ENCODE measurements at places on chromosomes 6 and 20. TPM values are rescaled to one million over a fixed set of nuclear protein-coding genes. Genes with fewer than 3 reads are reported as not detected.

- no peak overlapping the region for H3K4me3 ChIP-seq
- H3K27ac ChIP-seq = no peak overlapping the region
- no peaks in the 10 kb centered on the region for H3K4me1 ChIP-seq
- no peaks in the 10 kb centered on the region for H3K36me3 ChIP-seq
Measured at GRCh38 chr20:42218621-42219374, 600.6 kb upstream of the CHD6 start.

GRCh38 chr6:149888659-149889058, 9.3 kb downstream of the RAET1E start:
- no peak overlapping the region for H3K4me3 ChIP-seq
- no peaks in the 10 kb centered on the region for H3K4me1 ChIP-seq
- no peak for DNase-seq
- H3K27ac ChIP-seq = no peak overlapping the region

DNA sequence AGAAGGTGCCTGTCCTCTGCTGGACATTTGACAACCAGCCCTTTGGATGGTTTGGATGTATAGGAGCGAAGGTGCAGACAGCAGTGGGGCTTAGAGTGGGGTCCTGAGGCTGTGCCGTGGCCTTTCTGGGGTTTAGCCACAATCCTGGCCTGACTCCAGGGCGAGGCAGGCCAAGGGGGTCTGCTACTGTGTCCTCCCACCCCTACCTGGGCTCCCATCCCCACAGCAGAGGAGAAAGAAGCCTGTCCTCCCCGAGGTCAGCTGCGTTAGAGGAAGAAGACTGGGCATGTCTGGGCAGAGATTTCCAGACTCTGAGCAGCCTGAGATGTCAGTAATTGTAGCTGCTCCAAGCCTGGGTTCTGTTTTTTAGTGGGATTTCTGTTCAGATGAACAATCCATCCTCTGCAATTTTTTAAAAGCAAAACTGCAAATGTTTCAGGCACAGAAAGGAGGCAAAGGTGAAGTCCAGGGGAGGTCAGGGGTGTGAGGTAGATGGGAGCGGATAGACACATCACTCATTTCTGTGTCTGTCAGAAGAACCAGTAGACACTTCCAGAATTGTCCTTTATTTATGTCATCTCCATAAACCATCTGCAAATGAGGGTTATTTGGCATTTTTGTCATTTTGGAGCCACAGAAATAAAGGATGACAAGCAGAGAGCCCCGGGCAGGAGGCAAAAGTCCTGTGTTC, 1.3 kb upstream of the CDKN1A start:
- H3K4me3 ChIP-seq = peak overlapping the region; percentile 4
- H3K27ac ChIP-seq = peak overlapping the region; percentile 97
- no peaks in the 10 kb centered on the region for H3K36me3 ChIP-seq

DNA sequence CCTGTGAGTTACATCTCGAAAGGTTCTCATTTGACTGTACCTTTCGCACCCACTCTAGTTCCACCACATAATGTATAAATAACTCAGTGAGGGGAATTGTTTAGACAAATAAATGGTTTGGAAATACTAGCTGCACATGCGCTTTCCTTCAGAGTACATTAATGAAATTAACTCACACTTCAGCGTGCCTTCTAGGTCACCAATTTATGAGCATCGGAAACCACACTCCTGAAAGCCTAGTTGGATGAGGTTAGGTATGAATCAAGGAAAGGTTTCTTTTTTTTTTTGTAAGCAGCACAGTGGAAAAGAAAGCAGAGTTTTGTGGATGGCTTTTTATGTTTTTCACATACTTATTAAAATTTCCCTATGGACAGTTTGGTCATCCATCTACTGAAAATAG, 247.8 kb upstream of the TCF21 start:
- no peak for DNase-seq
- H3K36me3 ChIP-seq = no peaks in the 10 kb centered on the region
- no peaks in the 10 kb centered on the region for H3K27me3 ChIP-seq
- H3K27ac ChIP-seq = no peak overlapping the region
- H3K4me3 ChIP-seq = no peak overlapping the region

DNA sequence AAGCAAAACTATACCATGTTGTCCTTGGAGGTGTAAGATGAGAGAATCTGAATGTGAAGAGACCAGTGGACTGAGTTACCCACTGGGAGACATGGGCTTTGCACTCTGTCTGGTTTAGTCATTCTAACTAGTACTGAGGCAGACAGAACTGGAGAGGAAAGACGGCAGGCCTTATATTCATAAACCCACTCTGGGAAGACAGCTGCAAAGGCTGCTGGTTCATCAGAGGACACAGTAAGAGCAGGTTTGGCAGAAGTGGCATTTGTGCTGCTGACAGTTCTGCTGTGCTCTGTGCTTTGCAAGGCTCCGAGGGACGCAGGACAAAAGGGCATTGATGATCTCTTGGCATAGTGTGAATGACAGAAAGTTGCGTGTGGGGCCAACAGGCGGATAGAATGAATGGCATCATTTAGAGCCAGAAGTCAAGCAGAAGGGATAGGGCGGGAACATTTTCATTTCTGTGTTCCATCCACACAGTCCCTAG, 142.3 kb upstream of the TENT5A start:
- no peaks in the 10 kb centered on the region for H3K4me1 ChIP-seq
- H3K36me3 ChIP-seq = no peaks in the 10 kb centered on the region
- H3K4me3 ChIP-seq = no peak overlapping the region

- no peaks in the 10 kb centered on the region for H3K36me3 ChIP-seq
- H3K27ac ChIP-seq = peak overlapping the region; percentile 100
- no peak for DNase-seq
- H3K4me1 ChIP-seq = peaks cover 33% of the 10 kb centered on the region
Measured at GRCh38 chr20:47354714-47355488, 1.6 kb downstream of the ZMYND8 start.

RIPOR3 gene
- total RNA-seq = 26.9 TPM

- no peak overlapping the region for H3K27ac ChIP-seq
- H3K4me3 ChIP-seq = no peak overlapping the region
- H3K4me1 ChIP-seq = no peaks in the 10 kb centered on the region
- DNase-seq = no peak
- H3K27me3 ChIP-seq = no peaks in the 10 kb centered on the region
Measured at GRCh38 chr6:72657407-72658197, 35.7 kb downstream of the KCNQ5 start.

DNA sequence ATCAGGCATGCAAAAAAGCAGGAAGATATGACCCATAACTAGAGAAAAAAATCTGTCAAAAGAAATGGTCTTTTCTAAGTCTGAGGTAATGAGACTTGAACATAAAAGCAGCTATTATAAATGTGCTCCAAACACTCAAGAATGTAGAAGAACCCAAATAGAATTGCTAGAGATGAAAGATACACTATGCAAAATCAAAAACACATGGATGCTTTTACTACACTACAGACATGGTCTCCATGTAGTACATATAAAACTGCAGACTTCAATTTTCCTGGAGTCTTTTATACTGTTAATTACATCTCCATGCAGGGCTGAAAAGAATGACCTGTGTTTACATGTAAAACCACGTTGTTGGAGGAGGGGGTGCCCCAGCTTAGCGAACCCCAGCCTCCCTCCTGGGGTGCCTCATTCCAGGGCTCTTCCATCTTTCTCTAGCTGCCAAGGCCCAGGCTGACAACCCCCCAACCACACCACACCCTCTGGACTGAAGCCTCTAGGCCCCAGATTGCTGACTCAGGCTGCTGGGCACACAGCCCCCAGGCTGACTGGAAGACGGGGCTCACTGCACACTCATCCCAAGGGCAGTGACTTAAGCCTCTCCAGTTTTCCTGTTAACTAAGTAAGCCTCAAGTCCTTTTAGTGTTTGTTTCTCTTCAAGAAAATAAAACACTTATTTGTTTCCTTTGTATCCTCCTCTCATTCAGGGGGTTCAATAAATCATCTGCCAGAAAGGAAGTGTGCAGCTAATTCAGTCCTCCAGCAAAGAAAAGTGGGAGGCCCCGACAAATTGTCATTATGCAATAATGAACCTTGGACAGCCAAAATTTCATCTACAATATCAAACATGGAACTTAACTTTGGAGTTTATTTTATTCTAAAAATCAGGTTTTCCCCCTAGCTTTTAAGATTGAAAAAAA, 26.0 kb upstream of the PLAGL1 start:
- no peaks in the 10 kb centered on the region for H3K4me1 ChIP-seq
- H3K36me3 ChIP-seq = no peaks in the 10 kb centered on the region
- no peak for DNase-seq
- no peaks in the 10 kb centered on the region for H3K27me3 ChIP-seq

DNA sequence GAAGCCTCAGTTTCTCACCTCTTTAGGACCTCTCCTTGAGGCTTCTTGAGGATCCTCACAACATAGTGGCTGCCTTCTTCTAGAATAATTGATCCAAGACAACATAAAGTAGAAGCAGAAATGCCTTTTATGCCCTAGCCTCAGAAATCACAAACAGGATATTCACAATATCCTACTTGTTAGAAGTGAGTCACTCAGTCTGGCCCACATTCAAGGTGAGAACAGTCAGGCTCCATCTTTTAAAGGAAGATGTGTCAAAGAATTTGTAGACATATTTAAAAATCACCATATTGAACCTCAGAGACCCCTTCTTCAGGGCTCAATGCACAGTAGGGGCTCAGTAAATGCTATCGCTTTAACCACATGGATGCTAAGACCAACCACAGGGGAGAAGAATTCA, 20.8 kb upstream of the FAM83D start:
- no peaks in the 10 kb centered on the region for H3K36me3 ChIP-seq
- no peak overlapping the region for H3K27ac ChIP-seq
- no peaks in the 10 kb centered on the region for H3K27me3 ChIP-seq
- H3K4me1 ChIP-seq = no peaks in the 10 kb centered on the region

DNA sequence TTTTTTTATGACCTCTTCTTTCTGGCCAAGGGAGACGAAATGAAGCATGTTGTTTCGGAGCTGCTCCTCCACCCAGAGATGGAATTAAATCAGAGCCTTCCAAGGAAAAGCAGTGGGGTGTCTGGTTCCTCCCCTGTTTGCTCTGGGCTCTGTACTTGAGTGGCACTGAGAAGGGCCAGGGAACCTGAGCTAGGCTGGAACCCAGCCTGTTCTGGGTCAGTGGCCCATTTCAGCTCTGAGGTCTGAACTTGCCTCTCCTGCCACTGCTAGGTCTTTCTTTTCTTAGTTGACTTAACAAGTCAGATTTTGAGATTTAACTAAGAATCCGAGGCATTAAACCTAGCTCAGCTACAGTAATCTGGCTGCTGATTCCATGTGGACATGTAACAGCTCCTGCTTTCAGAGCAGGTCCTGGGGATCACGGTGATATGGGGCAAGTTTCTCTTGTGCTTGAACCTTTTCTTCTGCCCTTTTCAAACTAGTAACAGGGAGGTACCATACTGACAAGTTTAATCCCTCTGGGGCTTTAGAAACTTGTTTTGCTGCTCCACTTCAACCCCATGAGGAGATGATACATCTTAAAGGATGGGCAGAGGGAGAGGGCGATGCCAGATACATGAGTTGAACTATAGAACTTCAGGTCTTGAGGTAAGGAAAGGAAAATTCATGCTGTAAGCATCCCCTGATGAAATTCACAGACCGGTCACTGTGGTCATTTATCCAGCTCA, 101.1 kb downstream of the SLC24A3 start:
- H3K4me1 ChIP-seq = no peaks in the 10 kb centered on the region
- no peak overlapping the region for H3K27ac ChIP-seq
- DNase-seq = no peak
- H3K27me3 ChIP-seq = no peaks in the 10 kb centered on the region
- no peaks in the 10 kb centered on the region for H3K36me3 ChIP-seq

CHRNA4 gene
- not detected for total RNA-seq

SLC22A16 gene
- 2.9 TPM for total RNA-seq

GRCh38 chr20:32421290-32421689, 63.2 kb downstream of the ASXL1 start:
- no peak for DNase-seq
- H3K27me3 ChIP-seq = no peaks in the 10 kb centered on the region
- no peaks in the 10 kb centered on the region for H3K4me1 ChIP-seq
- H3K36me3 ChIP-seq = no peaks in the 10 kb centered on the region
- H3K27ac ChIP-seq = no peak overlapping the region
- no peak overlapping the region for H3K4me3 ChIP-seq

ADTRP gene
- total RNA-seq = 2.9 TPM

DNA sequence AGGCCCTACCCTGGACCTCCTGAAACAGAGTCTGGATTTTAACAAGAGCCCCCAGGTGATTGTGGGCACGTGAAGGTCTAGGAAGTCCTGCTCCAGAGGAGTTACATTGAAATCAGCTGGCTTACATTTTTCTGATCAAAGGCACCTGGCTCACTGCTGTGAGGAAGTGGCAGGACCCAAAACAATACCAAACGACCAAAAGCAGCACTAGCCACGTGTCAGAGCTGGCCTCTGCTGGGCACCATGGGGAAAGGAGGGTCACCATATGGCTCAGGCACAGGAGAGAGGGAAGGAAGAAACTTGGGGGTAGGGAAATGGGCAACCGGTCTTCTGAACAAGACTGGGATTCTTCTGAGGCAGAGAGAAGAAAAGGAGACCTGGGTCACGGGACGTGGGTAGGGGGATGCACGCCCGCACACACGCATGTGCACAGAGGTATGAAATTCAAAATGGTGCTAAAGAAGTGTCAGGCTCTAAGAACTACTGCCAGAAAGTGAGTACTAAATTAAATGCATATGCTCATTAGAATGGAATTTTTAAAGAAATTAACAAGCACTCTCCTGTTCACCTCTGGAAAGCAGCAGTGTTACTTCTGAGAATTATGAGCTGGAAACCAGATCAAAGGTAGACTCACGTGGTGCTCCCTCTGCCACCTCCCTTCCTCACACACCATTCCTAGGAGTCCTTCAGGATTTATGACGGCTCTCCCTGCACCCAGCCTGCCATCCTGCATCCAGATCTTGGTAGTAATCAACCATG, 113.6 kb downstream of the TRERF1 start:
- H3K27me3 ChIP-seq = no peaks in the 10 kb centered on the region
- H3K4me3 ChIP-seq = no peak overlapping the region
- H3K27ac ChIP-seq = no peak overlapping the region
- no peaks in the 10 kb centered on the region for H3K4me1 ChIP-seq
- H3K36me3 ChIP-seq = no peaks in the 10 kb centered on the region

- no peaks in the 10 kb centered on the region for H3K27me3 ChIP-seq
- no peak for DNase-seq
- H3K4me3 ChIP-seq = no peak overlapping the region
- H3K4me1 ChIP-seq = peaks cover 2% of the 10 kb centered on the region
- no peaks in the 10 kb centered on the region for H3K36me3 ChIP-seq
- H3K27ac ChIP-seq = no peak overlapping the region
Measured at GRCh38 chr20:46488451-46488850, 24.9 kb downstream of the ZNF334 start.

GRCh38 chr6:42963855-42964605, 3.5 kb downstream of the GNMT start:
- H3K4me1 ChIP-seq = no peaks in the 10 kb centered on the region
- DNase-seq = no peak
- no peak overlapping the region for H3K4me3 ChIP-seq
- H3K27ac ChIP-seq = no peak overlapping the region
- H3K36me3 ChIP-seq = no peaks in the 10 kb centered on the region
- no peaks in the 10 kb centered on the region for H3K27me3 ChIP-seq

SEMG1 gene
- not detected for total RNA-seq

- no peak overlapping the region for H3K4me3 ChIP-seq
- peaks cover 16% of the 10 kb centered on the region for H3K27me3 ChIP-seq
- no peaks in the 10 kb centered on the region for H3K36me3 ChIP-seq
- H3K4me1 ChIP-seq = no peaks in the 10 kb centered on the region
Measured at GRCh38 chr20:61549865-61550264, 297.8 kb downstream of the CDH4 start.

All from breast epithelium (tissue), 4 donors.